ENCODE measurements at places on chromosomes 12 and 14. TPM values are rescaled to one million over a fixed set of nuclear protein-coding genes. Genes with fewer than 3 reads are reported as not detected.

Gene LRRC10
- not detected for total RNA-seq

Gene IFNG
- 15.0 TPM for total RNA-seq

Gene DTX3
- 31.2 TPM for total RNA-seq

DNA sequence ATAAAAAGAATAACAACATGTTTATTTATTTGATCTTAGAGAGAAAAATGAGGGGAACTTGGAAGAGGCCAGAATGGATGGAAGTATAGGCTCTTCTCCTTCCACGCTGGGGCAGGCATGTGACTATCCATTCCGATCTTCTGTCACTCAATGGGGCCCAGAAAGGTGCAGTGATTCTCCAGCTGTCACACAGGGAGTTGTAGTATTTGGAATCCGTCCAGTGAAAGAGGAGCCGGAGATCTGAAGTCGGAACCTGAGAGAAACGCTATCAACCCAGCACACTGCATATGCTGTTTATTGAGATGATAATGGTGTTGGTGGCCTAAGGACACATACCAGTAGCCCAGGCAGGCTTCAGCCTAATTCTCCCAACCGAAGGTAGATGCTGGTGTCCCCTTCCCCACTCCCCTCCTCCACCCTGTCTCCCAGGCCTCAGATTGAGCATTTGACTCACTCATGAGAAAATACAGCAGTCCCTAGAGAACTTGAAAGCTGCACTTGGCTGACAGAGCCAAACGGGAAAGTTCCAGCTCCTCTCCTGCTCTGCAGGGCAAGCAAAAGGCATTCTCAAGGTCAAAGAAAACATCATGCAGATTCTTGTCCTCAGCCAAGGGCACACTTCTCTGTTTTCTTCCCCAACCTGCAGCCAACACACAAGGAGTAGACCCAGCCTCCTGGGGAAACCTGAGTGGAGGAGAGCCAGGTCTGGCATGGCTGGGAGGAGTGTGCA lies 100.4 kb downstream of the IRF2BPL start:
- no peaks in the 10 kb centered on the region for H3K36me3 ChIP-seq
- peaks cover 73% of the 10 kb centered on the region for H3K4me1 ChIP-seq
- DNase-seq, result no peak
- H3K27me3 ChIP-seq, result no peaks in the 10 kb centered on the region

- H3K4me1 ChIP-seq, result peaks cover 18% of the 10 kb centered on the region
- peak overlapping the region; percentile 94 for H3K27ac ChIP-seq
- peak overlapping the region; percentile 89 for H3K4me3 ChIP-seq
- peak; percentile 51 for DNase-seq
- H3K36me3 ChIP-seq, result peaks cover 30% of the 10 kb centered on the region
These were observed 603 bp downstream of the PABPN1 start for GRCh38 chr14:23321572-23322547.

DNA sequence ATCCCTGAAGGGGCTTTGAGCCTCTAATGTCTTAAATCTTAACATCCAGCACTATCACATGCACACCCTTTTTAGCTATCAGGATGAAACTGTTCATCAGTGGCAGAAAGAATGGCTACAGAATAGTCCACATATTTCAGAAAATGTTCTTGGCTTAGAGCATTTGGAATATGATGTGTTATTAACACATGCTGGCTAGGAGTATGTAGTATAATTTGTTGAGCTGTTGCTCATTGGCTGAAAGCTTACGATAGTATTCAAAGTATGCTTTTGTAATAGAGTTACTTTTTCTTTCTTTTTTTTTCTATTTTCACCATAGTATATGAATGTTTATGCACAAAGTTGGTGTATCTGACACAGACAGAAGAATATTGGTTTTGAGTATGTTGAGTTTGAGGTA lies 55.1 kb downstream of the MNAT1 start:
- H3K4me1 ChIP-seq, result no peaks in the 10 kb centered on the region
- H3K4me3 ChIP-seq, result no peak overlapping the region
- H3K27me3 ChIP-seq, result no peaks in the 10 kb centered on the region
- no peak for DNase-seq
- peaks cover 1% of the 10 kb centered on the region for H3K36me3 ChIP-seq
- no peak overlapping the region for H3K27ac ChIP-seq

- H3K27me3 ChIP-seq, result no peaks in the 10 kb centered on the region
- H3K36me3 ChIP-seq, result peaks cover 4% of the 10 kb centered on the region
- peaks cover 42% of the 10 kb centered on the region for H3K4me1 ChIP-seq
- H3K4me3 ChIP-seq, result peak overlapping the region; percentile 62
These were observed 1.1 kb downstream of the CD63 start for GRCh38 chr12:55727643-55728185.

Data from CD4-positive, CD25-positive, alpha-beta regulatory T cell (primary cell).